ENCODE measurements at places on chromosomes 3 and 15.

DNA sequence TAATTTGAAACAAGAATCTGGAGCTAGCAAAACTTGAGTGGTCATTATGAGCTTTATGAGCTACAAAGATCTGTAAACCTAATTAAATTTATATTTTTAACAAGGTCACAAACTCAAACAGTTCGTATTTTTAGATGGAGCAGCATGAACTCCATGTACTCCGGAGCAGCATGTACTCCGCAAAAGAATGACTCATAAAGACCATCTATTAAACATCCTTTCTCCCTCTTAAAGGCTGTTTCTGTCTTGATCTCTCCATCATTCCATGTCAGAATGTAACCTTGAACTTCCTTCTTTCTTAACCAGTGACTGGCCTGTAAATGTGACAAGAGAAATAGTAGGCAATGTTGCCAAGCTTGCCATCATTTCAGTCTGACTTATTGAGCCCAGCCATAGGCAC, 696.9 kb downstream of the ZNF385D start:
- no peak for DNase-seq

- no peak for DNase-seq
These were observed 65.6 kb downstream of the TMEM212 start for GRCh38 chr3:171908731-171909130.

DNA sequence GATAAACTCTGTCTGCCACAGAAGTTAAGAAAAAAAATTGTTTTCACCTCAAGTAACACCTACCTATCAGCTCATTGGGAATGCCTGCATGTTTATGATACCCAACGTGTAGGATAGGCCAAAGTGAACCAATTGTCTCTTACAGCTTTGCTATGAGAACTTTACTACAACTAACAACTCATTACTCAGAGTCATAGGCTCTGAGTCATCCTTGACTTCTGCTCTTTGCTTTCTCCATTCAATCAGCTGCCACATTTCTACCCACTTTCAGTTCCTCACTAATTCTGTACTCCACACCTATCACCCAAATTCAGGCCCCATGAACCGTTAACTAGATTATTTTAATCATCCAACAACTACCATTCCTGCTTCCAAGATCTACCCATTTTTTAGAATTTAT, 843.9 kb downstream of the TUSC7 start:
- DNase-seq, result peak; percentile 28

DNA sequence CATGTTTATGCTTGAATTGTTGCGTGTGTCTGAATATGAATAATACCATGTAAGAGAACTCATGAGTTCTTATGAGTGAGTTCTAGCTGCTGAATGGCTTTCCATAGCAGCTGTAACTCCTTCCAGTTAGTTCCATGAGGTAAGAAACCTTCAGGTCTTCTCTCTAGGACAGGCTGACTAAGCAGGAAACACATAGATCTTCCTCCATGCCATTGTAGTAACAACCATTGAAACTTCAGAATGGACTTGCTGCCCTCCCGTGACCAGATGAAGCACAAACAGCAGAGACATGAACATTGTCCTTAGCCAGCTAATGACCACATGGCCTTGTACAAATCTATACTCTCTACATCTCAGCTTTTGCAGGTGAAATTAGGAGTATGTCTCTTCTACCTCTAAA, 200.0 kb downstream of the ZNF385D start:
- DNase-seq, result no peak

DNA sequence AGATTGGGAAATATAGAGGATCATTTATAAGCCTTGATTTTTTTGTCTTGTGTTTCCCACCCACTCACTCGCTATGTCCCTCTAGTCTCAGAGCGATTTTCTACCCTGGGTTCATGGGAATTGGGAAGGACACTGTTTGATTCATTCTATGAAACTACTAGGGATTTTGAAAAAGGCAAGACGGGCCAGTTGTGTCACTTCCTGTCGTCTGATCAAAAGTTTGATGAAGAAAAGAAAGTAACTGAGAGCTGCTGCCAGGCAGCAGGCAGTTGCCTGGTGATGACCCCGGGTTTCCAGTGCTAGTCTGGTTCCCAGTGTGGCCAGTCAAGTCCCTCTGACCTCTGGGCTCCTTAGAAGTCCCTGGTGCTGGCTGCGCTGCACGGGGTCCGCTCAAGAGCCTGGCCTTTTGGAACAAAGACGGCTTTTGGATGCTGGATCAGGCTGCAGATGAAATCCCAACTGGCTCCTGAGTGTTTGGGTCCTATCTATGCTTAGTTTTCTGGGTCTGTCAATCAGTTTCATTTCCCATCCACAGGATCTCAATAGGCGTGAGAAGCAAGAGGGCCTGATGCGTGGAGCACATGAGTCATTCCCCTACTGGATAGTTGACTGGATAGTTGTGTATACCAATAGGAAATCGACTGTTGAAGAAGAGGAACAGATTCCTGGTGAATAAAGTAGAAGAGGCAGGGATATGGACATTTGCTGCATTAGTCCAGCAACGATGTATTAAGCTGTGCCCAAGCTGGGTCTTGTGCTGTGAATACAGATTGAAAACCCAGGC, 89.7 kb downstream of the EEFSEC start:
- no peak for DNase-seq

DNA sequence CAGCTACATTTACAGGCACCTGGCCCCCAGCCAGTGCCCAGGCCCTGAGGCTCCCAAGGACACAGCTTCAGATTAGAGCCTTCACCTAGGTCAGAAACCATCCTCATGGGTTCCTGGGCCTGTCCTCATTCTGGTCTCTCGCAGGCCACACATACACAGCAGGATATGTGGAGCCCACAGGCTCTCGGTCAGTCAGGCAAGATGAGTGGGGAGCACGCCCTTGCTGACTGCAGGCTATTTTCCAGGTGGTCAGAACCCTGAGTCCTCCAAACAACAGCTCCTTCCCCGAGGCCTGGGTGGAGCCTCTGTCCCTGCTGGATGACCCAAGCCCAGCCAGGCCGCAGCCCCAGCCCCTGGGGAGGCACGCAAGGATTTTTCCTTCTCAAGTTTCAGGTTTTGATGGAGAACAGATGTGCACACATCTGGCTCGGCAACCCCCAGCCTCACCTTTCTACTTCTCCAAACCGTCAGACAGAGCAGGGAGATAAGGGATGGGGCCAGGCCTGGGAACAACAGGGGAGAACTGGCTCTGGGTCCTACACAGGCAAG, 1.6 kb downstream of the STRA6 start:
- no peak for DNase-seq

GRCh38 chr15:40103864-40104271, 4.8 kb downstream of the BMF start:
- DNase-seq, result no peak

Measured in fibroblast of the conjunctiva (primary cell).